ENCODE measurements at places on chromosomes 6 and 20.
A peak's percentile ranks its signal among the peaks of the same experiment; 100 is the strongest.

- no peak for DNase-seq
Measured at GRCh38 chr20:3733119-3733995, 872 bp downstream of the HSPA12B start.

- no peak for DNase-seq
Measured at GRCh38 chr20:19519466-19519865, 238.6 kb upstream of the RIN2 start.

DNA sequence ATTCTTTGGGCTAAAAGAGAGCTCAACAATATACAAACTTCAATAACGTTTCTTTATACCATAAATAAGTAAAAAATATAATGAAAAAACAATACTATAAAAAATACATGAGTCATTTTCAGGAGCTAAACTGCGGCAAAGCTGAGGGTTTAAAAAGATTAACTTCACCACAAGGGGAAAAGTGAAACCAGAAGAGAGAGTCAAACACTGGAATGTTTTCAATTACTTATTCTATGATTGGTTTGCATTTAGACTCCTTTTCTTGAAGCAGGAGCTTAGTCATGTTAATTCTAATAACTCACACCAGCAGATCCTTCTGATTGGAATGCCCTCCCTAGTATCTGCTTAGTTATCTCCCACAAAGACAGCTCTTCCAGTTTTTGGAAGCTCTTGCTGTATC, 627.3 kb downstream of the UTRN start:
- DNase-seq = peak; percentile 87

GRCh38 chr20:13284830-13285229, 63.8 kb downstream of the ISM1 start:
- DNase-seq = no peak

- DNase-seq = peak; percentile 53
Measured at GRCh38 chr6:122730775-122731386, 48.6 kb upstream of the FABP7 start.

GRCh38 chr6:164185471-164185871, 771.0 kb downstream of the QKI start:
- no peak for DNase-seq

GRCh38 chr6:19668710-19669109, 168.5 kb upstream of the ID4 start:
- DNase-seq = no peak

DNA sequence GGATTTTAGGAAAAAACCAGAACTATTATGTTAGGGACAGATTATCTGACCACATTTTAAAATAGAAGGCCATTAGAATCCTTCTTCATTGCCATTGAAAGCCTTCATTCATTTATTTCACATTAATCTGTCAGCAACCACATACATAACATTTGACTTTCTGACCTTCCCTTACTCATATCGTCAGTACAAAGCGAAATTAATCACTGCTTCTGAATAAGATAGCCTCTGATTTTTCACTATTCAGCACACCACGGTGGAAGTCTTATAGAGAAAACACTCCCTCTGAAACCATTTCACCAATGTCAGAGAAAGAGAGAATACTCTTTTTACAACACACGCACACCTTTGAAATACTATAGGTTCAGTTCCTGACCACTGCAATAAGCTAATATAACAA, 442.5 kb upstream of the ID4 start:
- no peak for DNase-seq

- DNase-seq = peak; percentile 72
Measured at GRCh38 chr20:48904566-48905296, 16.8 kb upstream of the ARFGEF2 start.

DNA sequence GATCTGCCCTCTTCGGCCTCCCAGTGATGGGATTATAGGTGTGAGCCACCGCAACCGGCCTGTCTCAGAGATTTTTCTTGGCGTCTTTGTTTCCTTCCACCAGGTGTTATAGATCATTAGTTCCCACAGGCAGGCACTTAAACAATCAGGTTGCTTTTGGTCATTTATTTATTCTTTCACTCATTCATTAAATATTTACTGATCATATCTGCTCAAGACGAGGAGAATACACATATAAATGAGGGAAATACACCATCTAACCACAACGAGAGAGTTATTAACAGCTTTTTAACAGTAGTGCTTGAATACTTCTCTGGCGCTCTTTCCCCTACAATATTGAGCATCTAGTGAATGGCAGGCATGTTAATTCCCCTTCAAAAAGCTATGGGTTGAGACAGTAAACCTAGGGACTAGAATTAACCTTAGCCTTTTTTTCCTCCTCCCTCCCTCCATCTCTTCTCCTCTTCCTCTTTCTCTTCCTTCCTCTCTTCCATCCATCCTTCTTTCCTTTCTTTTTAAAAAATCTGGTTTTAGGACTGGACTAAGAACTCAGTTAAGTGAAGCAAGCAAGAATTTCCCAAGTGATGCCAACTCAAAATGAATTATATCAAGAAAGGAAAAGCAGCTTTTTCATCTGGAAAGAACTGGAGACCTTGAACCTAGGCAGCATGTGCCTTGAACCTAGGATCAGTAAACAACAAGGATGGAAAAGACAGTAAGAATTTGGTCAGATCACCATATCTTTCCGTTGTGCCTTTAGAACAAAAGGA, 41.1 kb upstream of the RFPL4B start:
- DNase-seq = no peak

GRCh38 chr20:22101606-22102005, 396.1 kb downstream of the PAX1 start:
- DNase-seq = no peak

DNA sequence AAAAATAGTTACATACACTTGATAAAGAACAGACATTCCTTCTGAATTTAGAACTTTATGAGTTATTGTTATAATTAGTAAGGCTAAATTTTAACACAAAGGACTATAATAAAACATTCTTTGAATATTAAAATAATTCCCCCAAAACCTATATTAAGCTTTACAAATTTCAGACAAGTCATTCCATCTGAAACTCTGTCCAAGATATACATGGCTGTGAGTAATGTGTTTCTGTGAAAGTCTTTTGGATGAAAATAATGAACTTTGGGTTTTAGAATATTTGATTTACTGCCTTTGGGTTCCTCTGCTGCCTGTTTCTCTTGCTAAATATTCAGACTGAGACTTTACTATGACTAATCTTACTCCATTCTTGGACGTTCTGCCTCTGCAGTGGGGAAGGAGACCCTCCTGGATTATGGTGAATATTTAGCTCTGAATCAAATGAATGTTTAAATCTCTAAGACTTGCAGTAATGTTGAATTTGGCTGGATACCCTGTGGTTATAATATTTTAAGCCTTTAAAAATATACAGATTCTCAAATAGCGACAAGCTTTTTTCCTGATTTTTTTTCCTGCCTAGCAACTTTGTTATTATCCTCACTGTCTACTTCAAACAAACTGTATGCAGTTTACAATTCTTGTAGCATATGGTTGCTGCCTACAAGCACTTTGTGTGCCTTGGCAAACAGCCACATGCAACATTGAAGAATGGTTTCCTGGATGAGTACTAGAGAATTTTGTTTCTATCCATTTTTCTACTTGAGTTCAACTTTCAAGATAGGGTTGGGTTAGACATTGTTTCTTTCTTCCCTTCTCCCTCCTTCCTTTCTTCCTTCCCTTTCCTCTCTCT, 51.4 kb downstream of the TXLNB start:
- peak; percentile 93 for DNase-seq

DNA sequence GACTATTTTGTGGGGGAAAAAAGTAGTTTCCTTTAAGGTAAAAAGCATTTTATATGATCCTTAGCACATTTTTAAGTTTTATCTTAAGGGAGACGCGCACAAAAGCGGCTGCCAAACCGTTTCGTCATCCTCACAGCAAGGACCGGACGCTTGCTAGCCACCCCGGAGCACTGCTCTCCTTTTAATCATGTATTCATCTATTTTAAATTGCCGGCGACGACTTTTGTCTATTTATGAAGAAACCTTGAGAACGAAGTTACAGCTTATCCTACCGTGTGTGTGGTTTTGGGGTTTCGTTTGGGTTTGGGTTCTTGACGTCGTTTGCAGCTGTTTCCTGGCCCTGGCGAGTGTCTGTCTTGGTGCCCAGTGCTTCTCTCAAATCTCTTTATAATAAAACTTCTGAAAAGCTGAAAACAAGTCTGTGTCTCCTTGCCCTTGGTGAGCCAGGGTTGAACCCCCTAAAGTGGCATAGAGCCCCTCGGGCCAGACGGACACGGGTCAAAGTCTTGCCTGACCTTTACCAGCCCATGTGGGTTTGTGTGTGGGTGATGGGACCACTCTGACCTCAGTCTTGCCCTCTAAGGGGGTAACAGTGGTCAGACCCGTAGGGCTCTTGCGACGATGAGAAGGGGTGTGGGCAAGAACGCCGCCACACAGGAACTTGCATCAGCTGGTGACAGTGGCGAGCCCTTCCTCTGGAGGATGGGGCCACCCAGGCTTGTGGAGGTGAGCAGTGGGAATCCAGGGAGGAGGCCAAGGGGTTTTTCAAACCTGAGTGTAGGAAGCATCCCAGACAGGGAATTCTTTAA, 117.6 kb downstream of the JPH2 start:
- no peak for DNase-seq

DNA sequence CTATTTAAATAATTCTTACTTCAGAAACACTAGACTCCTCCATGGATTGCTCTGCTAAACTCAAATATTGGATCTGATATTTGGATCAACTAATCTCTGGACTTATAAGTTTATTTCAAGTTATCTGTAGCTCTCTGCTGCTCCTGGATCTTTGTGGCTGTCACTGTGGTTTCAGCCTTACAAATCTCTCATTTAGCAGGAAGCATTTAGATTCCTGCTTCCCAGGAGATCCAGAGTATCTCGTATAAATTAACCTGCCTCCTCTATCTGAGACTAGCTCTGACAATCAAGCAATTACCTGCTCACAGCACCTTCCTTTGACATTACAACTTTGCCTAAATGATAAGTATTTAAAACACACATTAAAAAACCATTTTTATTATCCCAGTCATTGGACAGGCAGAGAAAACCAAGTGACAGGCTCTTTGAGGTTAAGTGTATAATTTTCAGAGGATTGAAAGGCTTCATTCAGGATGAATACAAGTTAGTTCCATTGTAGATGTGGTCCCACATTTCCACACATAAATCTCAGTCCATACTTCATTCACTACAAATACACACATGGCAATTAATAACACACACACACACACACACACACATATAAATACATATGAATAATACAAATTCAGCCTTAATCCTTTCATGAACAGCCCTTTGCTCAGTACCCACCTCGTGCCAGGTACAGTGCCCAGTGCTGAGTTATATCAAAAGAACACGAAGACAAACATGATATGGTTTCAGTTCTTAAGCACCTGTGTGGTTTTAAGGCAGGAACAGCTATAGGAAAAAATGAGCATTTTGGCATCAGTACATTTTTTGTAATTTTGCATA, 55.5 kb upstream of the PLCB1 start:
- DNase-seq = no peak

GRCh38 chr6:142384519-142385254, 82.9 kb downstream of the ADGRG6 start:
- DNase-seq = peak; percentile 25

GRCh38 chr6:30814146-30815040, 69.9 kb upstream of the DDR1 start:
- DNase-seq = peak; percentile 82

DNA sequence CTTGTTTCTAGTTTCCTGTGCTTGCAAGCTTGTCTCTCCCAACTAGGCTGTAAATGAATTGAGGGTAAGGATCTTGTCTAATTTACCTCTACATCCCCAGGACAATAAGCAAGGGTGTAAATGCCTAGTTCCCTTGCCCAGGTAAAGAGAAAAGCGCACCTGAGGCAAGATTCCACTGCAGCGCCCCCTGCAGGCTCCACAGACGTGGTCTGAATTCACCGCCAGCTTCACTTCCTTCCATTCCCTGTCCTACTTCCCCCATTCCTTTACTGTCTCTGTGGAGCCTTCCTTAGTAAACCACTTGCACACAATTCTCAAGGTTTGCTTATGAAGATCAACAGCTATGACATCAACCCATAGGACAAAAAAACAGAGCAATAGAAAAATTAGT, 42.3 kb downstream of the ANKEF1 start:
- DNase-seq = no peak

- DNase-seq = no peak
Measured at GRCh38 chr6:45428727-45429126, 51.0 kb upstream of the SUPT3H start.

GRCh38 chr6:138004430-138005287, 102.6 kb downstream of the PERP start:
- DNase-seq = peak; percentile 33

DNA sequence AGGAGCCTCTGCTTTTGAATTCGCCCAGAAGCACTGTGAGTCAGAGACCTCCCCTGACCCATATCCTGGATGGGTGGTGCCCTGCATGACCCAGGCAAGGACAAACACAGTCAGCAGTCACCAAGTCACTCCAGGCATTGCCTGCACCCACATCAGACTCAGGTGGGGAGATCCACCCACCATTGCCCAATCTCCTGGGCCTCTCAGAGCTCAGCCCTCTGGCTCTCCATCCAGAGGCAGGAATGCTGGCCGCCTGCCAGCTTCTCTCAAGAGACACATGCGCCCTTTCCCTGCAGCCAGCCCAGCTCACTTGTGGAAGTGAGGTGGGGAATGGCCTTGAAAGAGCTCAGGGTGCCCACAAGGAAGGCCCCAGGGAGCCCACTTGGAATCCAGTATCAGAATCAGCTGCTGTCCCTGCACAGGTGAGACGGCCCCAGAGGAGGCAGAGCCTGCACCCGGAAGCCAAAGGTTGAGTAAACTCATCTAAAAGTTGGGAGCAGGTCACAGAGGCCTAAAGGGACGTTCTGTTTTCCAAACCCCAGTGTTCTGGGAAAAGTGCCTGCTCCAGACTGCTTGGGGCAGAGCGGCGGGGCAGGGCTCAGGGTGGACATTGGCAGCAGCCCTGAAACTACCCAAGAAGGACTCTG, 129.8 kb downstream of the PREX1 start:
- DNase-seq = peak; percentile 71

GRCh38 chr6:168086616-168087015, 7.6 kb upstream of the FRMD1 start:
- DNase-seq = no peak

DNA sequence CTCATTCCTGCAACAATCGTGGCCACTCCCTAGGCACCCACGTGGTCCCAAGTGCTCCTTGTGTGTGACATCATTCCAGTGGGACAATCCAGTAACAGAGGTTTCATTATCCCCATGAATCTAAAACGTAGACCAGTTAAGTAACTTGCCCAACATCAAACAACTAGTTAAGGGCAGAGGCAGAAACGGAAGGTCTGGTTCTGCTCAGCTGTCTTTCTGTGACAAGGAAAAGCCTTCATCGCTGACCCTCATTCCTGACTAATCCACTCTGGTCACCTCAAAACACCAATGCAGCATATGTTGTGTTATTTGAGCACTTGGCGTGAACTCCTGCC, 261.4 kb upstream of the JARID2 start:
- DNase-seq = no peak

GRCh38 chr20:43863821-43864544, 50.7 kb upstream of the TOX2 start:
- DNase-seq = no peak
